ENCODE measurements at places on chromosomes 12 and 14. TPM values are rescaled to one million over a fixed set of nuclear protein-coding genes. Genes with fewer than 3 reads are reported as not detected.

MYO1A gene
- 1.0 TPM for total RNA-seq

ZDHHC17 gene
- 28.1 TPM for total RNA-seq

NRXN3 gene
- total RNA-seq, result not detected

CIROP gene
- not detected for total RNA-seq

ALDH2 gene
- total RNA-seq, result 2.7 TPM

APOF gene
- total RNA-seq, result not detected

NRIP2 gene
- total RNA-seq, result not detected

KRT83 gene
- not detected for total RNA-seq

SMCO2 gene
- not detected for total RNA-seq

P2RX2 gene
- total RNA-seq, result not detected

TMEM30B gene
- 1.3 TPM for total RNA-seq

POTEM gene
- not detected for total RNA-seq
